Right kidney (tissue), 9 donors: ENCODE measurements at places on chromosomes 16 and 17.

- DNase-seq, result no peak
Observed at GRCh38 chr17:73758245-73758644, 114.0 kb upstream of the SDK2 start.

- DNase-seq, result peak; percentile 68
Observed at GRCh38 chr17:1724869-1725641, 551 bp downstream of the WDR81 start.

DNA sequence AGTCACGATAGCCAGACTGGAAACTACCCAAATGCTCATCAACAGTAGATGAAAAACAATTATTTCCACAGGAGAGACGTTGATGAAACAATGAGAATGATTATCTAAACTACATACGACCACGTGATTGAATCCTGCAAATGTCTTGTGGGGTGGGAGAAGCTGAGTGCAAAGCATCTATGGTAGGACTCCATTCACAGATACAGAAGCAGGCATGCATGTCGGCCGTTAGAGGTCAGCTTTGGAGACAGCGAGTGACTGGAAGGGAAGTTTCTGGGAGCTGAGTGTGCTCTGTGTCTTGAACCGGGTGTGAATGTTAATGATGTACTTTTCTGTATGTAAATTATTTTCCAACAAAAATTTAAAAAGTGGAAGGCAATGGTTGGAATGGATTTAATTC, 71.5 kb upstream of the DNAJA2 start:
- peak; percentile 10 for DNase-seq

DNA sequence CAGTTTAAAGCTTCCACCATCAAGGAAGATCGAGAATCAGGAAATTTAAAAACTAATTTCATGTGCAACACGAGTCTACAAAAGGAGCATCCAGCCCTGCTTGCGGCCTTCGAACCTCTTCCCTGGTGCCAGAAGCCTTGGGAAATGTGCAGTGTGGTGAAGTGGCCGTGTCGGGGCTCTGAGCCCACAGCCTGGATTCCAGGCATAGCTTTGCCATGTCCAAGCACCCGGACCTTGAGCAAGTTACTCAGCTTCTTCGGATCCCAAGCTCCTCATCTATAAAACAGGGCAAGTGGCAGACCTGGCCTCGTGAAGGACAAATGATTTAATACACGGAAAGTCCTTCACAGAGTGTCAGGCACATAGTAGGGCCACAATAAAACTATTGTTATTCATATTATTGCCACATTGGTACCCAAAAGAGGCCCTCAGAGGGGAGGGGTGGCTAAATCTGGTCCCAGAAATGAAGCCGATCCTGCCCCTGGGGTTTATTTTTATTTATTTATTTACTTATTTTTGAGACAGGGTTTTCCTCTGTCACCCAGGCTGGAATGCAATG, 34.8 kb downstream of the COTL1 start:
- no peak for DNase-seq

DNA sequence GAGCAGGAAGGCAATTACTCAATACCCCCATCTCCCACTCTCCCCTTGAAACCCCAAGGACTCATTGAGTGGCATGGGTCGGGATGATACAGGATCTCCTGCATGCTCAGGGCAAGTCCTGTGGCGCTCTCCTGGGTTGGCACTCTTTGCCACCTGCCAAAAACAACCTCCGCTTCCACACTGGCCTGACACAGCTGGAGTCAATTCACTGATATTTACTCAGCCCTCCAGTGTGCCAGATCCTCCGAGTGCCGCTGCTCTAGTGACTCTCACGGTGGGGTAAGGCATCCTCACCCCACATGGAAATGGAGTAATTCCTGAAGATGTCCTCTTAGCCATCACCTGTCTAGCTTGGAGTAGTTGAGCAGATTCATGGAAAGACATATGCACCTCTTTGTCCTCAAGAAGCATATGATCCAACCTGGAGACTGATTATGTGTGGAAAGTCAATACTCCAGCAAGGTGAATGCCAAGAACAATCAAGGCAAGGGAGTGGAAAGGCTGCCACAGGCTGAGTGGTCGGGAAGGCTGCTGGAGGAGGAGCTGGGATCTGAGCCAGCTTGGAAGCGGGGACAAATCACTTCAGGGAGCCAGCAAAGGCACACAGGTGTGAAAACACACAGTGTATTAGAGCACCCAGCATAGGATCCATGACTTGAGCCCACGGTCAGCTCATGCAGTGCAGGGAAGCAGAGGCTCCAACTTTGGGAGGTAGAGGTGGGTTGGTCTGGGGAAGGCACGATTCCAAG, 12.6 kb upstream of the GOSR2 start:
- no peak for DNase-seq

GRCh38 chr17:78116411-78116810, 12.1 kb downstream of the TMC6 start:
- no peak for DNase-seq

GRCh38 chr17:42312285-42313130, 24.2 kb downstream of the STAT5A start:
- DNase-seq, result peak; percentile 83

DNA sequence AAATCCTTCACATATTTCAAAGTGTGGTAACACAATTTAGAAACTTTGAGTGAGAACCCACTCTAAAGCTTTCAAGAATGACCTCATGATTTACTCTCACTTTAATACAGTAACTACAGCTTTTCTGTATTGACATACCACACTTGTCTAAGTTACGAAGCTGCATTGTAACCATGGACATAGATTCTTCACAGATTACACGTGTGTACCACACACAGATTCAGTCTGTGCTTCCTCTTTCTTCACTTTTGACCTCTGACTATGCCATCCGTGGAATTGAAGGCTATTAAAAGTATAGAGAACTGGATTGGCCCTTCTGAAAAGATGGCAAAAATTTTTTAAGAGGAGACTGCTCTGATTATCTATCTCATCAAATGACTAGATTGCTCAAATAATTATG, 172.7 kb downstream of the TANC2 start:
- no peak for DNase-seq

DNA sequence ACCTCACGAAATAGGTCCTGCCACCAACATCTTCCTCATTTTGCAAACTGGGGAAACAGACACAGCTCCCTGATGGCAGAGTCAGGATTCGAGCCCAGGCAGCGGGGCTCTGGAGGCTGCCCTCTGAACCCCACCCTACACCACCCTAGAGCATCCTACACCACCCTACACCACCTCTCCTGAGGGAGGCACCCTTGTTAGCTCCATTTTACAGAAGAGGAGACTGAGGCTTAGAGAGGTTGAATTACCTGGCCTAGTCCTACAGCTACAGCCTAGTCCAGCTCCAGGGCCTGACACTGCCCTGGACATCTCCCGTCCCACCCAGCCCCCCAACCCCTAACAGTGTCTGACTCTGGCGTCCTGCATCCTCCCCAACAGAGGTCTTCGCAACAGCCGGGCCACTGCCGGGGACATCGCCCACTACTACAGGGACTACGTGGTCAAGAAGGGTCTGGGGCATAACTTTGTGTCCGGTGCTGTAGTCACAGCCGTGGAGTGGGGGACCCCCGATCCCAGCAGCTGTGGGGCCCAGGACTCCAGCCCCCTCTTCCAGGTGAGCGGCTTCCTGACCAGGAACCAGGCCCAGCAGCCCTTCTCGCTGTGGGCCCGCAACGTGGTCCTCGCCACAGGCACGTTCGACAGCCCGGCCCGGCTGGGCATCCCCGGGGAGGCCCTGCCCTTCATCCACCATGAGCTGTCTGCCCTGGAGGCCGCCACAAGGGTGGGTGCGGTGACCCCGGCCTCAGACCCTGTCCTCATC, 3.2 kb upstream of the NECAB2 start:
- DNase-seq, result no peak

DNA sequence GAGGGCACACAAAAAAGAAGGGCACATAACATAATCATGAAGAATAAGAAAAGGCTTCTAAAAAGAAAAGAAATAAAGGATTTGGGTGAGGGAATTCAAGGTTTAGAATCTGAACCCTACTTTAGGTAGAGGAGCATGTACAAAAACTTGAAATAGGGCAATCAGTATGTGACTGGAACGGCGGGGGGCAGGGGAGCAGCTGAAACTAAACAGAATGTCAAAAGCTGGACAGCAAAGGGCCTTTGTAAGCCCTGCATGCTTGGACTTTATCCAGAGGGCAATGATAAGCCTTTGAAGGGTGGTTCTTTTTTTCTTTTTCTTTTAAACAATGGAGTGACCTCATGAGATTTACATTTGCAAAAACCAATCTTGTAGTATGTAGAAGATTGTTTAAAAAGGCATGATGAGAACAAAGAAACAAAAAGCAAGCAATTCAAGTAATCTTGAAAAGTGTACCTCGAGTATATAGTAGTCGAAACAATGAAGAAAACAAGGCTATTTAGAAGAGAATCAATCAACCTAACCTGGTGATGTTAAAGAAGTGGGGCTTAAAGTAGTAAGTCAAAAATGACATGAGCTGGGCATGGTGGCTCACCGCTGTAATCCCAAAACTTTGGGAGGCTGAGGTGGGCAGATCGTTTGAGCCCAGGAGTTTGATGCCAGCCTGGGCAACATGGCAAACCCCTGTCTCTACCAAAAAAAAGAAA, 46.7 kb upstream of the ANKFY1 start:
- no peak for DNase-seq

DNA sequence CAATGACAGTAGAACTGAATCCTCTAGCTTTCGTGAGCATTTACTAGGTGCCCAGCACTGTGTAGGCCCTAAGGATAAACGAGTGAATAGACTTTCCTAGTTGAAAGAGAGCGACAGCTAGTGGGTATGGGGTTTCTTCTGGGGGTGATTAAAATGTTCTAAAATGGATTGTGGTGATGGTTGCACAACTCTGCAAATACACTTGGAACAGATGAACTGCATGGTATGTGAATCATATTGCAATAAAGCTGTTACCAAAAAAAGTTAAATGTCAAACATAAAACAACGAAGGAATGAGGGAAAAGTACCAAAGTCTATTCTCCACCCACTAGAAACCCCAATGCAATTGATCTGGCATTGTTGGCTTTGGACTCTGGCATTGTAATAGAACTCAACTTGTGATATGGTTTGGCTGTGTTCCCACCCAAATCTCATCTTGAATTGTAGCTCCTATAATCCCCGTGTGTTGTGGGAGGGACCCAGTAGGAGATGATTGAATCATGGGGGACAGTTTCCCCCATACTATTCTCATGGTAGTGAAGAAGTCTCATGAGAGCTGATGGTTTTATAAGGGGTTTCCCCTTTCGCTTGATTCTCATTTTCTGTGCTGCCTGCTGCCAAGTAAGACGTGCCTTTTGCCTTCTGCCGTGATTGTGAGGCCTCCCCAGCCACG, 70.5 kb downstream of the MARF1 start:
- DNase-seq, result no peak

- DNase-seq, result no peak
Observed at GRCh38 chr17:6668219-6668618, 16.7 kb downstream of the C17orf100 start.

DNA sequence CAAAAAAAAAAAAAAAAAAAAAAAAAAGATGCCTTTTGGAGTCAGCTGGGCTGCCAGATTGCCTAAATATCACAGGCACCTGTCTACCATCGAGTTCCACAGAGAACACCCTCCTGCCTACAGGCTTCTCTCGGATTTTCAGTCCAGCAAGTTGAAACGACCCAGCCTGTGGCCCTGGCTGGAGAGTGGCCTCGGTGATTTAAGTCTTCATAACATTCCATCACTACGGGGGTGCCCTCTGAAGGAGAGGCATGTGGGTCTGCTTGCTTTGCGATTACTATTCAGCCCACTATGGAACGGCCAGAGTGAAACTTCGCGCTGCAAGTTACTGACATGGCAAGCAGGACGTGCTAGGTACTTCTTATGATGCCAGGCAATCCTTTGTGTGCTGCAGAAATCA, 42.8 kb downstream of the MARCHF10 start:
- no peak for DNase-seq

DNA sequence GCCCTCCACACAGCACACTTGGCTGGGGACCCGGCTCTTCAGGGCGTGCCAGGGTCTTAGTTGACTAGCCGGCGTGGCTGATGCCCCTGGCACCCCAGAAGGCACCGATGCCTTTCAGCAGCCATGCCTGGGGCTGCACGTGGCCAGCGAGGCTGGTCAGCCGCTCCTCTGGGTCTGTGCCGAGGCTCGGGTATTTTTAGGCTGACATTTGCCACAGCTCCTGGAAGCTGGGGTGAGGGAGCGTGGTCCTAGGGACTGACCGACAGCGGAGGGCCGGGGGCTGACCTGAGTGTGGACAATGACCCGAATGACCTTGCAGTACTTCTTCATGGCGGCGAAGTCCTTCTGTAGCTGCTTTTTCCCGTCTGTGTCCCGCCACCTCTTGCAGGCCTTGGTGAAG, 3.9 kb downstream of the RPL3L start:
- no peak for DNase-seq

GRCh38 chr16:65278874-65279273, 157.0 kb upstream of the CDH11 start:
- no peak for DNase-seq
